NCI-H526 treated with DMSO at 0.1 percent for 48 hours (cell line): ENCODE measurements at places on chromosomes 1 and 21.
A peak's percentile ranks its signal among the peaks of the same experiment; 100 is the strongest.

DNA sequence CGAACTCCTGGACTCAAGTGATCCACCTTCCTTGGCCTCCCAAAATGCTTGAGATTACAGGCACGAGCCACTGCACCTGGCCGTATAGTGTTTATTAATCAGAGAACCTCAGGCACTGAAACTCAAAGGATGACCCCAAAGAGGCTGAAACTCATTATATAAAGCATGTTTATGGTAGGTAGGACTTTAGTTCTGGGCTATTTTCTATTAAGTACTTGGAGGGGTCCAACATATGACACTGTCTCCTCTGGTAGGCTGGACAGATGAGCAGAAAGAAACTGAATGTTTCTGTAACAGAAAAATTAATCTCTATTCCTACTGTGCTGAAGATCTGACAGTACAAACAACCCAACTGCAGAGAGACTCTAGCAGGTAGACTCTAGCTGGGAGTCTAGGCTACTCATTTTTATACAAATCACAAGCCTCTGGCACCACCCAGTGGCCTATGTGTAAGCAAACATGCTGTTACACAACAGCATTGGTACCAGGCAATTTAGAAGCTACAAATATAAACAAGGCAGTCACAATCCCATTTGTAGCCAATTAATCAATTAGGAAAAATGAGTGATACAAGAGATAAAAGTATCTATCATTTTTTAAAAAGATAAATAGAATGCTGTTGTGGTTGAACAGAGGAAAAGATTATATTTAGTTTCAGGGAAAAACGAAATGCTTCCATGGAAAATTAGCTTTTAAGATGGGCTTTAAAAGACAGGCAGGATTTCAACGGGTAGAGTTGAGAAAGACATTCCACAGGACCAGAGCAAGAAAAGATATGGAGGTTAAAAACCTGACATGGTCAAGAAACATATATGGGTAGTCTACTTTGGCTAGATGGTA lies 10.4 kb downstream of the DCAF8 start:
- DNase-seq: peak; percentile 46

- DNase-seq: no peak
Observed at GRCh38 chr1:15680561-15681348, 3.4 kb upstream of the PLEKHM2 start.

DNA sequence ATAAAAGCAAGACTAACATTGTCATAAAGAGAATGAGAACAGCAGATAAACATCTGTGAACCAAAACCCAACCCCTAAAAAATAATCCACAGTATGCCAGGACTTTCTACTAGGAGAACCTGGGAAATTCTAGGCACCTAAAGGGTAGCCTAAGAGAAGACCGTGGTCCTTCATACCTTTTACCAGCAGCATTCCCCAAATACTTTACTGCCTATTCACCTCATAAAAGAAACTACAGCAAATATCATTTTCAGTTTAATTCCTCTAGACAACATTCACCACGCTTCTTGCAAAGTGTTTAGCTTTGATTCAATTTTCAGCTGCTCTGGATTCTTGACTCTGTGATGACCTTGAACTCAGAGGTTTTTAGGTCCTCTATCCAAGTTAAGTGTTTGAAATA lies 1180.7 kb upstream of the B3GALT2 start:
- DNase-seq: no peak

DNA sequence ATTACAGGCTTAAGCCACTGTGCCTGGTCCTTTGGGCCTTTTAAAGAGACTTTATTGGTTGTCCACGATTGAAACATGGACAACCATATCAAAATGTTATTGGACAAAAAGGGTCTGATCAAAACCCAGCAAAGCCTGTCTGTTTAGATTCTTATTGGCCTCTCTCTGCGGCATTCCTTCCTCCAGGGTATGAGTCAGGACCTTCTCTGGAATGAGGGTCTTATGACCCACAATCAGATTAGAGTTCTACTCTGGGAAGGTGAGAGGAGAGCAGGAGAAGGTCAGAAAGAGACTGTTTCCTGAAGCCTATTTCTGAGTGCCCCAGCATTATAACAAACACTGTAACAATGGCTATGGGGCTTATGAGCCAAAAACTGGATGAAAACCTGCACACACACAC lies 7.9 kb downstream of the LURAP1 start:
- DNase-seq: no peak

DNA sequence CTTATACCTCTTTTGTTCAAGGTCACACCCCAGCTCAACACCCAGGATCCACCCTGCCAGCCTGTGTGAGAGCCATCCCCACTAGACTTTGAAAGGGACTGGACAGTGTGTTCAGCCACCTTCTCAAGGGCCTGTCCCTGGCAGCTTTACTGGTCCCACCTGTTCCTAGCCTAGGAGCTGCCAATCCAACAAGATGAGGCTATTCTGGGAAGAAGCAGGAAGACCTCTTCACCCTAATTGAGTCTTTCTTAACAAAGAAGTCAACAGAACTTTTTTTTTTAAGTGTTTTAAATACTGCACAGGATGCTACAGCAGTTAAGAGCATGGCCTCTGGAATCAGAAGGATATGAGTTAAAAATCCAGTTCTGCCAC lies 95.8 kb upstream of the HOOK1 start:
- no peak for DNase-seq

DNA sequence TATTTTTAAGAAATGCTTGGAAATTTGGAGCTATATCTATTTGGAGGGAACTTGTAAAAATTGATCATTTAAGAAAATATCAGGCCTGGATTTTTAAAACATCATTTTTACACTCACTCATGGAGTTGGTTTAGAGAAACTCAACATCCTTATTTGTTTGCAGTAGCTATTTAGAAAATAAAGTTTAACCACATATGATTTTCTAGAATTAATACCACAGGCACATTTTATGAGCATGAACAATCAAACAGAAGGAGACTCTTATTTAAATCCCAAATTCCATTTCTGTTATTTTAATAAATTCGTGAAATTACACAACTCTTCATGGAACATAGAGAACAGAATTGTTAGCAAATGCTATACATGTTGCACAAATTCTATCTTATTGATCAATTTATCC lies 3.2 kb downstream of the CDKN2C start:
- DNase-seq: no peak

- no peak for DNase-seq
Observed at GRCh38 chr1:86521522-86521891, 25.4 kb upstream of the CLCA4 start.
